ENCODE measurements at places on chromosomes 4 and X.
A peak's percentile ranks its signal among the peaks of the same experiment; 100 is the strongest.

DNA sequence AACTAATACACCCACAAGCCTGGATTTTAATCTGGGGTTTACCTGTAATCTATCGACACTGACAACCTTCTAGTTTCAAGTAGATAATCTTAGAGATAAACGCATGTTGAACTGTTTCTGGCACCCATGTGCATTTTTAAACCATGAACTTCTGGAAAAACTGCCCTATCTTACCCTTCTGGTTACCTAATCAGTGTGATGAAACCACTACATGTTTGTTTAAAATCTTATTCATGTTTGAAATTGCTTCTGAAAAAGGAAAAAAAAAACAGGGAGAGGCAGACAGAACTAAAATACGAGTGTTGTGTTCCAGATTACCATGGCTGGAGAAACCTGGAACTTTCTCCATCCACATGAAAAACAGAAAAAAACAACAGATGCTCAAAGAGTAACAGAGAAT, 139.3 kb downstream of the MID1IP1 start:
- no peak for DNase-seq

- peak; percentile 29 for DNase-seq
Observed at GRCh38 chr4:83378419-83378818, 43.8 kb upstream of the HPSE start.

GRCh38 chr4:22192084-22192511, 243.5 kb upstream of the KCNIP4 start:
- no peak for DNase-seq

DNA sequence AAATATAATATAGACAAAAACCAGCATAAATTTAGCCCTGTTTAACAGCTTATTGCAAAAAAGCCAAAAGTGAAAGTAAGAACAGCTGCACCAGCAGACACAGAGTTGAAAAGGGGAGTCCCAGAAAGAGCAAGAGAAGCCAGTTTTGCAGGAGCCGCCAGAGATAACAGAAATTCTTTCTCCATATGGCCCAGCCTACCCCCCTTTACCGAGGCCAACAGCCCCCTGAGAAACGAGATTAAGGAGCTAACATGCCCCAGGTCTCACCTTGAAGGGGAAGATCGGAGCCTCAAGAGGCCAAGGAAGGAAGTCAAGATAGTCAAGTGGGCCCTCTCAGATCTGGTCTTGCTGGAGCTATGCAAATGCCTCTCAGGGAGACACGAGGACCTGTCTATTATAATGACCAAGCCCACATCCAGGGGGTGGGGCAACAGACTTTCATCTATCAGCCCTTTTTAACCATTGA, 4.8 kb downstream of the ACOX3 start:
- DNase-seq = peak; percentile 48

- no peak for DNase-seq
Observed at GRCh38 chr4:48589098-48589445, 99.0 kb downstream of the ZAR1 start.

DNA sequence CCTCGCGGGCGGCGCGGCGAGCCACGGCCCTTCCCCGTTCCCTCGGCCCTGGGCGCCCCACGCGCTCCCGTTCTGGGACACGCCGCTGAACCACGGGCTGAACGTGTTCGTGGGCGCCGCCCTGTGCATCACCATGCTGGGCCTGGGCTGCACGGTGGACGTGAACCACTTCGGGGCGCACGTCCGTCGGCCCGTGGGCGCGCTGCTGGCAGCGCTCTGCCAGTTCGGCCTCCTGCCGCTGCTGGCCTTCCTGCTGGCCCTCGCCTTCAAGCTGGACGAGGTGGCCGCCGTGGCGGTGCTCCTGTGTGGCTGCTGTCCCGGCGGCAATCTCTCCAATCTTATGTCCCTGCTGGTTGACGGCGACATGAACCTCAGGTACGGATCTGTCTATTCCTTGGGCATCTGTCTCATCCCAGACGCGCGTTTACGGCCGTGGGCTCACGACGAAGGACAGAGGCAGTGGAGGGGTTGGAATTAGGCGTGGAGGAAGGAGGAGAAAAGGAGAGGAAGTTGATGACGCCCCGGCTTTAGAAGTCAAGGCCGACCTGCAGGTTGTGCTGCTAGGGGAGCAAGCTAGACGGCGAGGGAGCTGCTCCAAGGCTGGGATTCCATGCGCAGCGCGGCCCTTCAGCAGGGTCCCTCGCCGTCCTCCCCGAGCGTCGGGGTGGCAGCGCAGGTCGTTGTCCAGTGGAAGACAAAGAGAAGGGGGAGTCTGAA, 792 bp downstream of the SLC10A4 start:
- no peak for DNase-seq

DNA sequence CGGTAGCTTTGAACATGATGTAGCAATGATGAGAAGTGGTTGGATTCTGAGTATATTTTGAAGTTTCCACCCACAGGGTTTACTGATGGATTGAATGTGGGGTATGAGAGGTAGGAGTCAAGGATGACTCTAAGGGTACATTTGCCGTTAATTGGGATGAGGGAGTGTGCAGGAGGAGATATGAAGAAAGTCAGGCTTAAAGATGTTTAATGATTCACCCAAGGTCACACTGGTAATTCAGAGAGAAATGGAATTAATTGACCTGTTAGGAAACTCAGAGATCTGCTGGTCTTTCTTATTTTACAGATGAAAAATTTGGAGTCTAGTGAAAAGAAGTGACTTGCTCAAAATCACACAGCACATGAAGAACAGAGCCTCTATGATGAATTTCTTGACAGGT, 390.7 kb downstream of the GBA3 start:
- DNase-seq = no peak

GRCh38 chrX:4550018-4550417, 836.6 kb upstream of the PRKX start:
- DNase-seq = no peak

- no peak for DNase-seq
Observed at GRCh38 chr4:128516301-128516969, 228.8 kb upstream of the PGRMC2 start.

DNA sequence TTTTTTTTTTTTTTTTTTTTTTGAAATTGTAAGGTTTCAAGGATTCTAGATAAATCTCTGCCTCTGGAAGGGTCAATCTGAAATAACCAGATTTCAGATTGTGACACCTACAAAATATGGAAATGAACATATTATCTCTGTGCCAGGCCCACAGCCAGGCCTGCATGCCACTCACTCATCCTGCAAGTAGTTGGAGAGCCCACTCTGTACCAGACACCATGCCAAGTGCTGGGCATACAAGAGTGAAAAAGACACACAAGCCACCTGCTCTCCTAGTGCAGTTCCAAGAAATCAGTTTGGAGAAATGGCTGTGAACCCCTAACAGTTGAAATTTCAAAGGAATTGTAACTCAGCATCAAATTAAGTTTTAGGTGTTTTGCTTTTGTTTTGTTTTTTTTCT, 145.9 kb upstream of the NOCT start:
- DNase-seq = no peak

GRCh38 chr4:31983677-31984076, 1263.5 kb downstream of the PCDH7 start:
- no peak for DNase-seq

DNA sequence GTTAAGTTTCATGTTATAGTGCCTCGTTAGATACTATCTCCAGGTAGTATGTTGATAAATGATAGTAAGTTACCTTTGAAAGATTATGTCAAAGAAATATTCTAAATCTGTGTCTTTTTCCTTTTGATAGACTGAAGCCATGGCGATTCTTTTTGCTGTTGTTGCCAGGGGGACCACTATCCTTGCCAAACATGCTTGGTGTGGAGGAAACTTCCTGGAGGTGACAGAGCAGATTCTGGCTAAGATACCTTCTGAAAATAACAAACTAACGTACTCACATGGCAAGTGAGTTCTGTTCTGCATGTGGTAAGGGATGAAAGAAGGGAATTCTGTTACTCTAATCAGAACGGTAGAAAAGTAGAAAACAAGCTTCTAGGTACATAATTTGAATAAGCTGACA, 8.2 kb downstream of the VAMP7 start:
- no peak for DNase-seq

GRCh38 chrX:52839137-52839536, 28.1 kb downstream of the XAGE5 start:
- DNase-seq = no peak

DNA sequence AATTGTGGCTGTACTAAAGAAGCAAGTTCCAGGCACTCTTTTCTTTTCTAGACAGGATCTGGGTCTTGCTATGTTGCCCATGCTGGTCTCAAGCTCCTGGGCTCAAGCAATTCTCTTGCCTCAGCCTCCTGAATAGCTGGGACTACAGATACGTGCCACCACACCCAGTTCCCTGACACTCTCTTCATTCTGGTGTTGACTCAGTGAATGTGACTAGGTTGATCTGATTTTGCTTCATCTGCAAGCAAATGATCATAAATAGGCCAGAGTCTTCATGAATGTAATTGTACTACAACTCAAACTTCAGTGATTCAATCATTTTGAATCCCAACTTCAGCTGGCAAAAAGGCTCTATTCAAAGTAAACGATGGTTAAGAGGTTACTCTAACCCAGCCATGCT, 78.5 kb downstream of the APBB2 start:
- no peak for DNase-seq

Measured in CD4-positive, alpha-beta T cell treated with Interleukin-21 for 1 hour (primary cell).